MV-4-11 (cell line): ENCODE measurements at places on chromosomes 7 and 10.
A peak's percentile ranks its signal among the peaks of the same experiment; 100 is the strongest.

DNA sequence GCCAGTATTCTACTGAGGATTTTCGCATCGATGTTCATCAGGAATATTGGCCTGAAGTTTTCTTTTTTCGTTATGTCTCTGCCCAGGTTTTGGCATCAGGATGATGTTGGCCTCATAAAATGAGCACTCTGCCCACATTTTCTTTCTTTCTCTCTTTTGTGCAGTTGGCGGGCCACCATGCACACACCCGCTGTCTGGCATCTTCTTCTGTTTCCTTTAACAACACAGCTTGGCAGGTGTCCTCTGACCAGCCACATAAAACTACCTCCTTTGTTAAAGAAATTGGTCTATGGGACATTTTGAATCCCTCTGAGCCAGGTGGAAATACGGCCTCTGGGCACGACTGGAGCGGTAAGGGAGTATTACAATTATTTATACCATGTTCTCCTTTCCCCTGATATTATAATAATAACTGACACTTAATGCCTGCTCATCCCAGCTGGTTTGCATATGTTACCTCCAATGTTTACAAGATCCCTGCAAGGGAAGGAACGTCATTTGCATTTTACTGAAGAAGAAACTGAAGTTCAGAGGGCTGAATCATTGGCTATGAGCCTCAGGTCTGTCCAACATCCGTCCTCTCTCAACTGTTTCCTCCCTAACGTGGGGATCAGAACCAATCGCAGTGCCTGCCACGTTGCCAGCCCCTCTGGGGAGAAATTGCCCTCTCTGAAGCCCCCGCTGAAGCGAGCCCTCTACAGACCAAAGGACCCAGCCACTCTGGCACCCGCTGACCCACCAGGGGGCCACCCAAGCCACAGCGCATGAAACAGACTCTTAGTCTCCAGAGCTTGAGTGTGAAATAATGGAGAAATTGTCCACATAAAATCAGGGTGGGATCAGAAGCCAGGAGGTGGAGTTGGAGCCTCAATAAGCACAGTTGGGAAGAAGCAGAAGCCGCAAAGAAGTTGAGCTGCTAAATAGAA, 125.0 kb upstream of the FOXK1 start:
- DNase-seq: no peak

DNA sequence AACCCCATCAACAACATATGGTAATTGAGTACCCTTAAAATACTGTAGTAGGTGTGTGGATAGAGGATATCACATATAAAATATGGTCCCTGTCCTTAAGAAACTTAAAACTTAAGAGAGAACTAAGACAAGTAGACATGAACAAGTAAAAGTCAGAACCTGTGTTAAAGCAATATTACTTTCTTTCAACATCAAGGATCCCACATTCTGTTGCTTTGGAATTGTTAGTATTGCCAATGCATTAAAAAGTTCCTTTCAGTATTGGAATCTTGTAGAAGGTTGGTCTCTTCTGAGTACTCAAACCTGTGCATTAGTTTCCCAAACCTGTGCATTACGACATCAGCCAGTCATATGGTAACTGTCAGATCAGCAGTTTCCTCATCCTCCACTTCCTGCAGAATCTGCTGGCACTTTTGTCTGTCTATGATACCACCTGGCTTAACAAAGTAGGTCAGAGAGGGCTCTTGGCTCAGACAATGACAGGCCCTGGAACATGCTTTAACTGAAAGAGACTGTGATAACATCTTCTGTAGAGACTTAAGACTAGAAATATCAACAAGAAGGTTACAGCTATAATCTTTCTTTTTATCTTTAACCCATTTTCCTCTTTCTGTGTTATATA, 56.5 kb downstream of the CCDC71L start:
- no peak for DNase-seq

GRCh38 chr7:133693281-133693680, 433.9 kb upstream of the LRGUK start:
- DNase-seq: no peak

DNA sequence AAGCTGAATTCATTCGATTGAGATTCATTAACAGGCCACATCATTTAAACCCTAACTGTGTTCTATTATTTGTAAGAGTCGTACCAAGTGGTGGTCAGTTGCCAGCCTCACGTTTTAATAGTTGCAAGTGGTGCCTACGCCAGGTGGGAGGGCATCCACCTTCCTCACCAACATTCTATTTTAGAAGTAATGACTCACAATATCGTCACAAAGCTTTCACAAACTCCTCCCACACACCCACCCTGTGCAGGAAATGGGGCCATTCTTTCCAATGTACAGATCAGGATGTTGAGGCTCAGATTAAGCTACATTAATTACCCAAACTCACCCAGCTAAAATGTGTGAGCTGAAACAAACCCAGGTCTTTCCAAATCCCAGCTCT, 77.3 kb upstream of the SAMD8 start:
- DNase-seq: no peak

- DNase-seq: no peak
Measured at GRCh38 chr7:2757361-2757903, 69.4 kb downstream of the AMZ1 start.

- no peak for DNase-seq
Measured at GRCh38 chr10:106317554-106317953, 847.0 kb downstream of the SORCS1 start.

- peak; percentile 14 for DNase-seq
Measured at GRCh38 chr7:149495785-149496641, 1.6 kb downstream of the ZNF746 start.

- no peak for DNase-seq
Measured at GRCh38 chr10:11506247-11506789, 105.1 kb downstream of the USP6NL start.

GRCh38 chr10:102354451-102354850, 41.1 kb upstream of the NFKB2 start:
- DNase-seq: no peak

- no peak for DNase-seq
Measured at GRCh38 chr7:12855036-12855435, 167.6 kb downstream of the ARL4A start.

DNA sequence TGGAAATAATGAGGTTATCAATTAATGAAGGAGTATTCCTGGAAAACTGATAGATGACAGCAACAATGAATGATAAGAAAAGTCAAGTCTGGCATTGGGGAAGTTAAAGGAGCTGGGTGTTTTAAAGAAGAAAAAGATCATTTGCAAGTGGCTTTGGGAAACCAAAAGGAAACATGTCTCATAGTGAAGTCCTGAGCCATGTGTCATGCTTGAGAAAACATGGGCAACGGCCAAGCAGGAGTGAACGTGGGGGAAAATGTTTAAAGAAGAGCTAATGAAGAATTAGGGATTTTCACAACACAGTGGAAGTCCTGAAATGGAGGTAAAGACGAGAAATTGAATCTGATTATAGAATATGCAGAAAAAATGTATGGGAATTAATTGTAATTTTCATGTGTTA, 1383.2 kb upstream of the CELF2 start:
- no peak for DNase-seq

- DNase-seq: peak; percentile 83
Measured at GRCh38 chr10:110192552-110192951, 14.9 kb upstream of the MXI1 start.

- peak; percentile 76 for DNase-seq
Measured at GRCh38 chr10:16910793-16911164, 93.6 kb upstream of the RSU1 start.

- DNase-seq: no peak
Measured at GRCh38 chr10:6491841-6492609, 88.1 kb downstream of the PRKCQ start.

GRCh38 chr10:72790216-72790990, 98.5 kb downstream of the MCU start:
- DNase-seq: no peak

DNA sequence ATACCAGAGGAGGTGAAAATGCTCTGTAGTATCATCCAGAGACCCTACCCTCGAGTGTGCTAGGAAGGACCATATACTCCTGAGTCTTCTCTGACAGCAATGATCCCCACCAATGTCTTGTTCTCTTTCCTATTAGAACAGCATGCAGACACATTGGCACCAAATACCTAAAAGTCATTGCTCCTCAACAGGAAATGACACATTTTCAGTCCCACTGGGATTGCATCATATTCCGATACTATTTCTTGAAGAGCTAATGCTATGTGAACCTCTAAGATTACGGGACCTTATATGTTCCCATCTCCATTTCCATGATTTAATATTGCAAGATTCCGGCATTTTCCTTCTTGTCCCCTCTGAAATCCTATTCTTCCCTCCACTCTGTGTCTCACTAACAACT, 177.4 kb downstream of the NRP1 start:
- peak; percentile 68 for DNase-seq

DNA sequence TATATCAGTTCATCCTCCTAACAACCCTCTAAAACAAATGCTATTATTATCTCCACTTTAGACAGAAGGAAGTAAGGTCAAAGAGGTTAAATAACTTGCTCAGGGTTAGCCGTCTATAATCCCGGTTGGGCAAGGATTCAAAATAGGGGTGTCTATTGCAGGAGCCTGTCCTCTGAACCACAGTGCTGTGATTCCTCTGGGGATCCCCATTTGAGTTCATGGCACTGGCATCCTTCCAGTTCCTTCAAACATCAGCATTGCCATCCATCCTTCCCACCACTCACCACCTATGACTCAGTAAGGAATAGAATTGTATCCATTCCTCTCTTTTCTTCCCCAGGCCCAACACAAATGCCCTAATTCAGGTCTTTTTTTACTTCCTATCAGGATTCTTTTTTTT, 25.6 kb downstream of the HPS6 start:
- DNase-seq: no peak

DNA sequence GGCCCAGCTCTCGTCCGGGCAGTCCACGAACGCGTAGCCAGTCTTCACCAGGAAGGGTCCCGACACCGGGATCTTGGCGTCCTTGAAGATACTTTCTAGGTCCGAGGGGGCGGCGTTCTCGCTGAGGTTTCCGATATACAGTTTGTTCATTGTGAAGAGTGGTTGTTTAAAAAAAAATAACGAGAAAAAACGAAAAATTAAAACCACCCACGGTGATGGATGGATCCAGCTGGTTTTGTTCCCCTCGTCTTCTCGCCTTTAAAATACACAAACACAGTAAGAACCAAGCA, 385 bp downstream of the IGF2BP3 start:
- no peak for DNase-seq
